ENCODE measurements at places on chromosomes 7 and 10.

- DNase-seq = no peak
These were observed 9.2 kb downstream of the BNIP3 start for GRCh38 chr10:131972474-131973071.

- no peak for DNase-seq
These were observed 75.4 kb upstream of the ATP6V0A4 start for GRCh38 chr7:138873220-138873892.

GRCh38 chr10:116237970-116238369, 35.0 kb downstream of the GFRA1 start:
- DNase-seq = no peak

DNA sequence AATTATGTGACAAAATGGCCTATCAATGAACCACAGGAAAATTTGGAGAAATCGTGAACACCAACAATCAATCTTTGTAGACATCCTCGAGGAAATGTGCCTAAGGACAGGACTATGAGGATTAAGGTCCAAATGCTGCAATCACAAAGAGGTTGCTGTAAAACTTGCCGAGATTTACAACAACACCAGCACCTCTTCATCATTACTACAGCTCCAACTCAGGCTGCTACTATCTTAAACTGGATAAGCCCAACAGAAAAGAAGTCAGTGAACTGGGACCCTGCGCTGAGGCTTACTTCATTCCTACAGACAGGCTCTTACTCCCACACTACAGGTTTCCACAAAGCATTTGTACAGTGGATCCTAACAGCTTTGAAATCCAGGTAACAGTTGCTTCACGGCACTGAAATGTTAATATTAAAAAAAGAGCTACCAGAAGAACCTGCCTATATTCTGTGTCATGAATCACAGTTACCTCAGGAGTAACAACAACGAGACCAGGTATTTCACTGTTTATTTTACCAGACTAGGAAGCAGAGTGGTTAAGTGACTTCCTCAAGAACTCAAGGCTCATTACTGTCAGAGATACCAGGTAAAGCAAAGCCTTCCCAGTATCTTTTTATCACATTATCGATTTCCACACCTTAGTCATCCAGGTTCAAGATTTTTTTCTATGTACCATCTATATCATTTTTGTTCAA, 23.9 kb downstream of the CACUL1 start:
- no peak for DNase-seq

DNA sequence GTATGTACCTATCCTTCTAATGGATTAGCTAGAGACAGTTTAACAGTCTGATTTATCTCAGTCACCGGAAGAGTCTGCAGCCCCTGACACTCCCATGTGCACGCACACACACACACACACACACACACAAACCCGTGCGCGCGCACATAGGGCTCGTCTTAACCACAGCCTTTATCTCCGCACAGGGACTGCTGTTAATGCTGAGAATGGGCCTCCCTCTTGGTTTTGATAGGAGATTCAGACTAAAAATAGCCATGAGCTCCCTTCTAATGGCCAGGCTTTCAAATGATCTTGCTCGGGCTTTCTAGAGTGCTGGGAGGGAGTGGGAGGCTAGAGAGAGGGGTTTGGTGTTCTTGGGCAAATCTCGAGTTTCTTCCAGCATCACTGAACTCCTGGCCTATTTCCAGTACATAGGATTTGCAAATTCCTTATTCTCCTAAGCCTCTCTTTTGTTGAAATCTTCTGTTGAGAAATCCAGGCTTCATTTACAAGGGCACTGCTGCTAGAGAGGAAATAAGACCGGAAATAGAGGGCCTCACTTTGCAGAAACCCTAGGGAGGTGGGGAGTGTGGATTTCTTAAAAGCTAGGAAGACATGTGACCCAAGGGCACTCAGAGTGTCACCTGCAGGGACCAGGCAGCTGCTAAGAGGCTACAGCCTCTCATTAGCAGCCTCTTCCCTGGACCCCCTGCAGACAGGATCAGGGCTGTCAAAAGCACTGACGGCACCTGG, 2.4 kb downstream of the TMEM72 start:
- no peak for DNase-seq

DNA sequence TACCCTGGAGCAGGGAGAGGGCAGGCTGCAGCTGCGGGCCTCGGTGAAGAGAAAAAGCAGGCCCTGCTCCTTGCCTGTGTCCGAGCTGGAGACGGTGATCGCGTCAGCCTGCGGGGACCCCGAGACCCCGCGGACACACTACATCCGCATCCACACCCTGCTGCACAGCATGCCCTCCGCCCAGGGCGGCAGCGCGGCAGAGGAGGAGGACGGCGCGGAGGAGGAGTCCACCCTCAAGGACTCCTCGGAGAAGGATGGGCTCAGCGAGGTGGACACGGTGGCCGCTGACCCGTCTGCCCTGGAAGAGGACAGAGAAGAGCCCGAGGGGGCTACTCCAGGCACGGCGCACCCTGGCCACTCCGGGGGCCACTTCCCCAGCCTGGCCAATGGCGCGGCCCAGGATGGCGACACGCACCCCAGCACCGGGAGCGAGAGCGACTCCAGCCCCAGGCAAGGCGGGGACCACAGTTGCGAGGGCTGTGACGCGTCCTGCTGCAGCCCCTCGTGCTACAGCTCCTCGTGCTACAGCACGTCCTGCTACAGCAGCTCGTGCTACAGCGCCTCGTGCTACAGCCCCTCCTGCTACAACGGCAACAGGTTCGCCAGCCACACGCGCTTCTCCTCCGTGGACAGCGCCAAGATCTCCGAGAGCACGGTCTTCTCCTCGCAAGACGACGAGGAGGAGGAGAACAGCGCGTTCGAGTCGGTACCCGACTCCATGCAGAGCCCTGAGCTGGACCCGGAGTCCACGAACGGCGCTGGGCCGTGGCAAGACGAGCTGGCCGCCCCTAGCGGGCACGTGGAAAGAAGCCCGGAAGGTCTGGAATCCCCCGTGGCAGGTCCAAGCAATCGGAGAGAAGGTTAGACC, 138.0 kb upstream of the STK17A start:
- DNase-seq = peak; percentile 9

DNA sequence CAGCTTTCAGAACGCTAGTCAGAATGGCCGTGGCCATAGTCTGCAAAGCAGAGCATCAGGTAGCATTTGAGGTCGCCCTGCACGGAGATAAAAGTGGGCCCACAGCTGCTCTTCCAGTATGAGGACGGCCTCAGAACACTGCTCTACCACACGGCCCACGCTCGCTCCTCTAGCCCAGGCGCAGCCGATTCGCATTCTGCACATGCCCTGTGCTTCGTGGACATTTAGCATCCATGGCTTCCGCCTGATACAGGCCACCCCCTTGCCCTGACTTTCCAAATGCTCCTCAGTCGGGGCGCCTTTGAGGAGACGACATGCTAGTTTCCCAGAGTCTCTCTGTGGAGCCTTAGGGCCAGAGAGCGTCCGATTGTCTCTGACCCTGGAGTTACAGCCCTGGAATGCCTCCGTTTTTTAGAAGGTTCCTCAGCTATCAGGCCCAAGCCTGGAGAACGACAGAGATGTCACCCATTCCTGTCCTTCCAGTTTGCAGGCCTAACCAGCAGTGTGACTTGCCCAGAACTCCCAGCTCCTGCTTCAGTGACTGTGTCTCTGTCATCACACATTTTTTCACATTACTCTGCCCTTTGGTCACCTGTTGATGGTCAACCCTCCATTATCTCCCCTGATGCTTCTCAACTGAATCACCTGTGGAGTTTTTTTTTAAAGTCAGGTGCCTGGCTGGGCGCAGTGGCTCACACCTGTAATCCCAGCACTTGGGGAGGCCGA, 14.3 kb downstream of the STRA8 start:
- peak; percentile 94 for DNase-seq

DNA sequence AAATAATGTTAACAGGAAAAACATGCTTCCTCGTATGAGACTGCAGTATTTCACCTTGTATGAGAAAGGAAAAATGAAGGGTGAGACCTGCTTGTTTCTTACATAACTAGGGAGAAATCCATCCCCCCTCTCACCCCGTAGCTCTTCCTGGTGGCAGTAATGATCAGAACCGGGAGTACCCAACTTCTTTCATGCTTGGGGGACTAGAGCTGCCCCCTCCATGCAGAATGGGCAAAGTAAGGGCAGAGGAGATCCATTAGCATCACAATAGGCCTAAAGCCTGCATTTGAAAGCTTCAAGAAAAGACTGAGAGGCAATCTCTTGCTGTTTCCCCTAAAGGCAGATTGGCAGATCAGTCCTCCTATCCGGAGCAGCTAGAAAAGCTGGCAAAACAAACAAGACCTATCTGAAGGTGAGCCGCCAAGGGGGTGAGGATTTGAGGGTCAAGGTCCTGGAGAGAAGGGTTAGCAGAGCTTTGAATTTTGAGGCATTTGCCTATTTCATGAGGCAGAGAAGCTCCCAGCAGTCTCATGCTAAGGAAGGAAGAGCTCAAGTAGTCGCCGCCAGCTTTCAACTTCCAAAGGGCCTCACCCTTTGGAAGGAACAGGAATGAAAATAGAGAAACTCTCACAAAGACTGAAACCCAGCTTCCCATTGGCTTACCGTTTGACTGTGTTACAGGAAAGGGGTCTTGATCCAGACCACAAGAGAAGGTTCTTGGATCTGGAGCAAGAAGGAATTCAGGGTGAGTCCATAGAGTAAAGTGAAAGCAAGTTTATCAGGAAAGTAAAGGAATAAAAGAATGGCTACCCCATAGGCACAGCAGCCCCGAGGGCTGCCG, 36.2 kb downstream of the BAG3 start:
- DNase-seq = no peak

- no peak for DNase-seq
These were observed 4.8 kb downstream of the GRIFIN start for GRCh38 chr7:2471396-2471795.

- DNase-seq = no peak
These were observed 85.5 kb downstream of the XRCC2 start for GRCh38 chr7:152590481-152590880.

- no peak for DNase-seq
These were observed 40.3 kb downstream of the AGAP3 start for GRCh38 chr7:151126491-151127137.

- no peak for DNase-seq
These were observed 81.9 kb downstream of the SKAP2 start for GRCh38 chr7:26782501-26782900.

GRCh38 chr7:2940466-2940865, 96.4 kb upstream of the GNA12 start:
- no peak for DNase-seq

GRCh38 chr7:101099969-101100781, 14.9 kb downstream of the TRIM56 start:
- DNase-seq = peak; percentile 96

DNA sequence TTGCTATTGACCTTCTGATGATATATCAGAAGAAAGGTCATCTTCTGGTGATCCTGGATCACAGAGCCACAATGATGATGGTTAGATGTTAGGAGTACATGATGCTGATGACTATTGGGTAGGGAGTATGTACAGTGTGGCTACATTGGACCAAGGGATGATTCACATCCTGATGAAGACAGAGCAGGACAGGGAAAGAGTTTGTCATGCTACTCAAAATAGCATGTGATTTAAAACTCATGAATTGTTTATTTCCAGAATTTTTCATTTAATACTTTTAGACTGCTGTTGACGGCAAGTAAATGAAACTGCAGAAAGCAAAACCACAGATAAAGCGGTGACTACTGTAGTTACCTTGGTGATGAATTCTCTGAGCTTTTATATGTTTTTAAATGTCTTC, 397.3 kb downstream of the PPP1R3A start:
- DNase-seq = no peak

All from trophoblast cell (in vitro differentiated cells and primary cell).